ENCODE measurements at places on chromosomes 7 and 10.

DNA sequence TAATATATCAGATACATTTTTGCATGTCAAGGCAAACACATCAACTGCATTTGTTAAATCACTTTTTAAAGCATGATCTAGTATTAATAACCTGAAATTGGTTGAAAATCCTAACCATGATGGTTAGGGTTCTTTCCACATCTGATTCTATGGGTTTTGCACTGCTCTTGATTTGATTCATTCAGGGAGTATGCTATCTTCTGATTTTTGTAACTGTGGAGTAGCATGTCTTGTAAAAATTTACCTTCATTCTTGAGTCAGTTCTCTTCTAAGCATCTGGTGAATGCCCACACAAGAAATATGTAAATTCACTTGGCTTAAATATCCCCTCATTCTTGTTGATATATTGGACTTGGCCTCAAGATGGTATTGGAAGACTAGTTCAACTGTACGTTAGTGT is 178.7 kb downstream of the KLF6 start:
- DNase-seq: no peak

DNA sequence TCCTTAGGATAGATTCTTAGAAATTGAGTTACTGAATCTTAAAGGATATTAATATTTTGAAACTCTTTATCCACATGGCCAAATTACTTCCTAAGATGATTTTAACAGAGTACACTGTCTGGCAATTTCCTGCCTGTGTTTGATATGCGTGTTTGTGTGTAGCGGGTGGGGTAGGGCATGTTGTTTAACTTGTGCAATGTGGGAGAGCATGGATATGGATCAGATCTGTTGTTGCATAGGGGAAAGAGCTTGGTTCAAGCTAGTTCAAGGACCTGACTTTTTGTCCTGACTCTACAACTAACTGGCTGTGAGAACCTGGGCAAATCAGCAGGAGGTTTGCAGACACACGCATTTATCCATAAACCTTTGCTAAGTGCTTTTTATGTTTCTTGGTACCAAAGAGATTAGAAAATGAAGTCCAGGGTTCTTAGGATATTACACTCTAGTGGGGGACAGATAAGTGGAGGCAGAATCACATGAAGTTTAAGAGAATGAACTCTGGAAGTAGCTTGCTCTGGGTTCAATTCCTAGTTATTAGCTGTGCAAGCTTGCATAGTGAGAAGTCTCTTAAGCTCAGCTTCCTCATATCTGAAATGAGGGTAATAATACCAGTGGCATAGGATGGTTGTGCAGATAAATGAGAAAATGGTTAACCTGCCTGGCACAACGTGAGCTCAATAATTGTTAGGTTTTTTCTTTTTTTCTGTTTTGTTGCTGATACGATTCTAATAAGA is 96.3 kb upstream of the PRR15 start:
- DNase-seq: no peak

DNA sequence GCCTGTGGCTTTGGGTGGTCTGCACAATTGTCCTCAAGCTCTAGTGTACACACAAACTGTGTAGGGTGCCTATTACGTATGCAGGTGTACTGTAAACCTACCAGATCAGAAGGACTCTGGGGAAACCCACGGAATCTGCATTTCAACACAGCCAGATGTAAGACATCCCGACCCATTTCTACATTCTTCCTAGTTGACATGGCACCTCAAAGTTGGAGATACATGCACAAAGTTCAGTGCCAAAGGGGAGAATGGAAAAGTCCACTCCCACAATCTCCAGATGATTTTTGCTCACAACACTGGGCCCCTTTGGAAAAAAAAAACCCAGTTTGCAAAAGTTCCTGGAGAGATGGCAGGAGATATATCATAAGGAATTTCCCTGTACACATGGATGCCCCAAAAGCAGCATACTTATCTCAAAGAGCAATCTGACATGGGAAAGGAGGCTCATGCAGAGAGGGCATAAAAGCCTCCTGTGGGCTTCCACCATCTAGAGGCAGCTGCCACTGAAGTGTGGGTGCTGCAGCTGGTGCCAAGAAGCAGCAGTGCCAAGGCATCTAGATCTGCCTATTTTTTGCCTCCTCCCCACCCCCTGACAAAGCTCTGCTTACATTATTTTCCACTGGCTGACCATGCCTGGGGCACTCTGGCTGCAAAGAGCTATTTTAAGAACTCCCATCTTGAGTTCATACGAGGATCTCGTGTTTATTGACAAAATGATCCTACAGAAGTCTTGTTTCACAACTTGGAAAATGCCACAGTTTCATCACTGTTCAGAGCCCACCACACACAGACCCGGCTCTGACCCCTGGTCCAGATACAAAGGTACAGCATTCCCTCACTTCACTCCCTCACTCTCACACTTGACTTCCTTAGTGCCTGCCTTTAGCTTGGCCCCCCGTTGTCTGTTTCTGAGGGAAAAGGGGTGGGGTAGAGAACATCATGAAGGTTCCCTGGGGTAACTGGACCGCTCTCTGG is 12.9 kb downstream of the TECTB start:
- peak; percentile 55 for DNase-seq

- DNase-seq: no peak
These were observed 101.2 kb downstream of the BAMBI start for GRCh38 chr10:28778524-28778923.

DNA sequence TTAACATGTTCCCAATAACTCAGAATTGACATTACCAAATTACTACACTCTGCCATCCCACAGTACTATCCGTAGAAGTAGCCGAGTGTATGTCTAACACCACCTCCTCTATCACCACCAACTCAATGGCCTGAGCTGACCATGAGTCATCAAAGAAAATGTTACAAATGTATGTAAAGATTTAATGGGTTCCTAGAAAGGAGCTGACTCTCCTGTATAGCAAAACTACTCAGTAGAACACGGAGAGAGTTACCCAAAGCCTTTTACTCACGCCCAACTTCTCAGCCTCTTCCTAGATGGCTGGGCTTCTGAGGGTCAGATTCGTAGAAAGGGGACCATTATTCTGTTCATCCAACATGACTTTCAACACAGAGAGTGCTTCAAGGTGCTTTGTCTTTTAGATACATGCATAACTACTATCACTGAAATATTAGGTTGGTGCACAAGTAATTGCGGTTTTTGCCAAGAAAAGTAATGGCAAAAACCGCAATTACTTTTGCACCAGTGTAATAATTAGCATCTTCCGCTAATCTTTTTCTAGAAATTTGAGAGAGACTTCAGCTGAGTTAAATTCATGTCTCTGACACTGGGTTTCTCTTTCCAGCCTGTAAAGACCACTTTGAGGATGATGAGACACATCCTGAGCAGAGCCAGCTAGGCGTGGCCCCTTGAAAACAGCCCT is 24.0 kb upstream of the NANOS1 start:
- no peak for DNase-seq

- peak; percentile 27 for DNase-seq
These were observed 3.5 kb downstream of the POLR3A start for GRCh38 chr10:78025685-78026364.

GRCh38 chr7:157008206-157009169 is 2.0 kb downstream of the MNX1 start:
- DNase-seq: no peak

DNA sequence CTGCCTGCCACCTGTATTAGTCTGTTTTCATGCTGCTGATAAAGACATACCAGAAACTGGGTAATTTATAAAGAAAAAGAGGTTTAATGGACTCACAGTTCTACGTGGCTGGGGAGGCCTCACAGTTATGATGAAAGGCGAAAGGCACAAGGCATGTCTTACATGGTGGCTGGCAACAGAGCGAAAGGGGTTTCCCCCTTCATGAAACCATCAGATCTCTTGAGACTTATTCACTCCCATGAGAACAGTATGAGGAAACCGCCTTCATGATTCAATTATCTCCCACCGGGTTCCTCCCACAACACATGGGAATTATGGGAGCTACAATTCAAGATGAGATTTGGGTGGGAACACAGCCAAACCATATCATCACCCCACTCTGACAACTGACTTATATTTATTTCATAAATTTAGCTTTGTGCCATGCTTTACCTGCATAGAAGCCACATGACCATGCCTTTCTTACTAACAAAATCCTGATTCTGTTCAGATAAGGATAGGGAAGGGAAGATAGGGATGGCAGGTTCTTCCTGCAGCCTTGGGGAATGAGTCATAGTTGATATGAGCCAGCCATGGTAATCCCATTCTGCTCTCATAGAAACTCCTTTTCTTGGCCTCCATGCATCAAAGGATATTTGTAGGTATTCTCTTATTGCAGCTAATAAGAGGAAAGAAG is 191.3 kb upstream of the AGK start:
- DNase-seq: no peak

DNA sequence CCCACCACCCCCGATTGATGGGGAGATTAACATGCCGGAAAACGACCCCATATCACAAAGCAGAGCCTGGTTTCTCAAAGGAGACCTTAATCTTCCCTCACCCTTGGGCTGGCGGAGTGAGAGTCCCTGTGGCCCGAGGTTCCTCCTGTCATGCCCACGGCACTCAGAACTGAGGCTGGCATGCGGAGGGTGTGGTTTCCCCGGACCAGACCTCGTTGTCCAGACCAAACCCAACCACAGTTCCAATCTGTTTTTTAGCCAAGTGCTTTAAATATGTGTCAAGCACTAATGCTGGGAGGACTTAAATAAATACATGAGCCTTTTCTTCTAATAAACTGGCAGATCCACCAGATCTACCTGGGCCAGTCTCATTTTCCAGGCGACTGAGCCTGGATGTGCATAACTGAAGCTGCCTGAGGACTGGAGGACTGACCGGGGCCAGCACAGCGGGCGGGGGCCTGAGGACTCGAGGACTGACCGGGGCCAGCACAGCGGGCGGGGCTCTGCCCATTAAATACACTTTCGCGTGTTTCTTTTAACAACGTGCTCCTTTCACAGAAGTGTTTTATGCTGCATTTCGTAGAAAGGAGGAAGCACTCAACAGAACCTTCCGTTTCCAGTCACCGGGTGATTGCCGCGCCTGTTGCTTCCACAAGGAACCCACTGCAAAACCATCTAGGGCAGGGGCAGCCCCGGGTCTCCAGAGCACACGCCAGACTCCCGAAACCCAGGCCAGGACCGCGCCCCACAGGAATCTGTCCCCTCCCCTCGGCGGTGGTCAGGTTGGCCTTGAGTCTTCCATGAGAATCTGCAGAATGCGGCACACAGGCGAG is 334.6 kb downstream of the PTPRN2 start:
- DNase-seq: no peak

DNA sequence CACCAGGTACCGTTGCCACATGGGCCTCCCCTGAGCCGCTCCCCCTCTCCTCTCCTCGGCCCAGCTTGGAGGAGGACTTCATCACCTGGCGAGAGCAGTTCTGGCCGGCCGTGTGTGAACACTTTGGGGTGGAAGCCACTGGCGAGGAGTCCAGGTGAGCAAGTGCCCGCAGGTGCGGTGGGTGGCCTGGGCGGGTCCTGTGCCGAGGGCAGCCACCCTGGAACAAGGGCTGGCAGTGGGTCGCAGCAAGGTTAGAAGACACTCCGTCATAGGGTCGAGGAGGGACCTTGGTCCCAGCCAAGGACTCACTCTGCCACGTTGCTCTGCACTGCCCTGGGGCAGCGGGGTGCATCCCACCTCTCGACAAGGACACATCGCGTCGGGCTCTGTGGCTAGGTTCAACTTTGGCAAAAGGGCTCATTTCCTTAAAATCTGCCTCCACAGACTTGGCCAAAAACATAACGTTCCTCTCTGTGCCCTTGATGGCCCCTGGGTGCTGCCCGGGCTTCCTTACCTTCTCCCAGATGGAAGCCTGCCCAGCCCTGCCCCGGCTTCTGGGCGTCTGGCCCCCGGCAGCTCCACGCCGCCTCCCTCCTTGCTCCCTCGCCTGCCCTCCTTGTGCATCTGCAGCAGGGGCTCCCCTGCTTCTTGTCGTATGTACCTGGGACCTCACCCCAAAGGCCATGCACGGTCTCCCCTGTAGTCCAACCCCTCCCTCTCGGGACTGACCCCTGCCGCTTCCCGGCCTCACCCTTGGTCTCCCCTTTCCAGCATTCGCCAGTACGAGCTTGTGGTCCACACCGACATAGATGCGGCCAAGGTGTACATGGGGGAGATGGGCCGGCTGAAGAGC is 12.7 kb downstream of the TMEM120A start:
- DNase-seq: no peak

GRCh38 chr7:63114371-63114985 is 884.2 kb upstream of the ZNF722 start:
- DNase-seq: no peak

DNA sequence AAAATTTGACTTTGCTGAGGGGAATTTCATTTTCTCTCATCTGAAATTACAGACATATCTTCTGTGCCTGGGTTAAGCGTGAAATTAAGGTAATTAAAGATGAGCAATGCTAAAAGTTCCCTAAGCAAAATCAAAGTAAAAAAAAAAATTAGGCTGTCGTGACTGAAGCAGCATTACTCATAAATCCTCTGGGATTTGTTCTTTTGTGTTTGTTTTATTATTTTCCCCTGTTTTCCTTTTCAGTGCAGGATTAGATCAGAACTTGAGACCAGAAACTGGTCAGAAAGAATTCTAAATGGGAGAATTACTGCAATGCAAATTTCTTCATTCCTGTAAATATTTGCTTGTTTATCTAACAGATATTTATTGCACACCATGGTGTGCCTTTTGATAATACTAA is 141.4 kb upstream of the BET1 start:
- DNase-seq: peak; percentile 27

GRCh38 chr10:133109711-133110110 is 22.0 kb downstream of the ADGRA1 start:
- no peak for DNase-seq

DNA sequence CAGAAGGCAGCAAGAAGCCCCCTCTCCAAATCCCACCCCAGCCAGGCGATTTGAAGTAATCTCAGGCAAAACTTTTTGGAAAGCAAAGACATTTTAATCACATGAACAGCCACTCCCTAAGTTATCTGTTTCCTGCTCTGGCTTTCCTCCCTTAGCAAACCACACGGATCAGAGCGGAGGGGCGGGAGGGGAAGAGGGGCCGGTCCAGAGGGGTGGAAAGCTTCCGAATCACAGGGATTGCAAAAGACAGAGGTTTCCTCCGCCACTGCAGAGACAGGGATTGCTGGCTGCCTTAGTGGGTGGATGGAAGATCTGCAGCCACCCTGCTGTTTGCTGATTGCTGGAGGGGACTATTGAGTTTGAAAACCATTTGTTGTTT is 41.2 kb downstream of the ZCCHC24 start:
- peak; percentile 89 for DNase-seq

DNA sequence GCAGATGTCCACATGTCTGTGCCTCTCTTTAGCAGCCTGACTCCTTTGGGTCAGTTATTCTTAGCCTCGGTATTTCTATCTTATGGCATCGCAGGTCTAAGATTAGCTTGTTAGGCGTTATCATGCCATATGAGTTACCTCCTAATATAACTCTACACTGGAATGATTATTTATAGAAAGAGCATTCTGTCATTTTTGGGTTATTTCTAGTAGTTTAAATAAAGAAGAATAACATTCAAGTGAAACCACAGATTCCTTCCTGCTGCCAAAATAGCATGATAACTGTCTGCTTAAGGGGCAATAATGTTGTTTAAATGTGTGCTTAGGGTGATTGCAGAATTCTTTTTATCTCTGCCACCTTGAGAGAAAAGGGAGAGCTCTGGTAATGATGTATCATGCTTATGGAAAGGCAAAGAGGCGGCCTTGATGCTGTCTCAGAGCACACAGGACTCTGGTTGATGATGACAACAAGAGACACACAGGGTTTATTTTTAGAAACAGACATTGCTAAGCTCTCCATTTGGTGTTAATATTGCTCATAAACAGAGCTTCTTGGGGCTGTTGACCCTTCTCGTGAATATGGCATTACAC is 10.4 kb downstream of the HDAC9 start:
- peak; percentile 55 for DNase-seq

GRCh38 chr7:142450206-142450605 is 192.3 kb upstream of the PRSS58 start:
- DNase-seq: no peak

Data from GM03348 (cell line).